ENCODE measurements at places on chromosomes 1 and 21.

DNA sequence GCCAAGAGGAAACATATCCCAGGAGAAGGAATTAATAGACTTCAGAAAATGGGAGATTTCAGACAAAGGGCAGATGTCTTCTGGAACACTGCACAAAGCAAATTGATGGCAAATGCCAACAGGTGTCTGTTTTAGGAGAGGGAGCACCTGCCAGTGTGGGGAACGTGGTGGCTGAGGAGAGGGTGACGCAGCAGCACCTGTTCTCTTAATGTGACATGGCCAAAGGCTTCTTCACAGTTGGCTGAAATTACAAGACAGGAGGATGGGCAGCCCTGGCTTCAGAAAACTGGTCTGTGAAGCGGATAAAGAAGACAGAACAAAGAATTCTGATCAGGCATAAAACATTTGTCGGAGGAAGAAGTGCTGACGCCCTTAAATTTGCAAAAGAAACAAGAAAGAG, 178.7 kb upstream of the RUNX1 start:
- DNase-seq: no peak

DNA sequence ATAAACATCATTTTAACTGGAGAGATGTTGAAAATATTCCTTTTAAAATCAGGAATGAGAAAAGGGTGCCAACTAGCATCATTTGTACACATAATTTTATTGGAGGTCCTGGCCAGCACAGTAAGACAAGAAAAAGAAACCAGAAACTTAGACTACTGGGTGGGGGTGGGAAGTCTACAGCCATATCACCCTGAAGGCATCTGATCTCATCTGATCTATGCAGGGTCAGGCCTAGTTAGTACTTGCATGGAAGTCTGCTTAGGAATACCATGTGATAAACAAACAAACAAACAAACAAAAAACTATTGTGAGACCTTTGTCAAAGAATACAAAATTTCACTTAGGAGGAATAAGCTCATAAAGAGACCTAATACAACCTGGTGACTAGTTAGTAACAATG, 54.2 kb downstream of the EIF2B3 start:
- DNase-seq: peak; percentile 36

GRCh38 chr1:161374373-161374772, 6.7 kb upstream of the CFAP126 start:
- no peak for DNase-seq

- no peak for DNase-seq
These were observed 93.8 kb downstream of the RIPK4 start for GRCh38 chr21:41673071-41673470.

DNA sequence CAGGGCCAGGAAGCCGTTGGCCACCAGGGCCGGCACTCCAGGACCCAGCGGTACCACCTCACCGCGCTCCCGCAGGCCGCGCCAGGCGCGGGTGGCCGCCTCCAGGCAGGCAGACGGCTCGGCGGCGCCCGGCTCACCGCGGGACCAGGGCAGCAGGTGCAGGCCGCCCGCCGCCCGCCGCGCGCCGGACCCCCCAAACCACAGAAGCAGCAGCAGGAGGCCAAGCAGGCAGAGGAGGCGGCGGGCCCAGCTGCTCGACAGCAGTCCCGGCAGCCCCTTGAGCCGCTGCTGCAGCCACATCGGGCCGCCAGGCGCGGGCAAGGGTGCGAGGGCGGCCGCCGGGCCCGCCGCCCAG, 312 bp downstream of the KIAA2013 start:
- no peak for DNase-seq

GRCh38 chr1:64727861-64728260, 17.0 kb upstream of the RAVER2 start:
- DNase-seq: no peak

DNA sequence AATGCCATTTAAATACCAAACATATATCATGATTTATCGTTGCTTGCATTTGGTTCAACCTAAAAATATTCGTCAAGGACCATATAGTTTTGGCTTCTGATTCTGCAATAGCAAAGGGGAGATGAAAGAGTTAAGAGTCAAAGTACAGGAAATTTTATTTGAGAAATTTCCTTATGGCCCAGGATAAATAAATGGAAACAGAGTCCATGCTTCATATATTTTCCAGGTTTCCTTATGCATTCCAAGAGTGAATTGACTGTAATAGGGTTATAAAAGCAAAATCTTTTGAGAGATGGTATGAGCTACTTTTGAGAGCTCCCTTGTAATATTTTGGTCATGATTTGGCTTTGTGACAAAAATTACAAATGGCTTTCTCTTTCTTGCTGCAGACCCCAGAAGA, 140.1 kb downstream of the HMCN1 start:
- DNase-seq: no peak

GRCh38 chr1:38151399-38151798, 104.8 kb upstream of the POU3F1 start:
- DNase-seq: no peak

DNA sequence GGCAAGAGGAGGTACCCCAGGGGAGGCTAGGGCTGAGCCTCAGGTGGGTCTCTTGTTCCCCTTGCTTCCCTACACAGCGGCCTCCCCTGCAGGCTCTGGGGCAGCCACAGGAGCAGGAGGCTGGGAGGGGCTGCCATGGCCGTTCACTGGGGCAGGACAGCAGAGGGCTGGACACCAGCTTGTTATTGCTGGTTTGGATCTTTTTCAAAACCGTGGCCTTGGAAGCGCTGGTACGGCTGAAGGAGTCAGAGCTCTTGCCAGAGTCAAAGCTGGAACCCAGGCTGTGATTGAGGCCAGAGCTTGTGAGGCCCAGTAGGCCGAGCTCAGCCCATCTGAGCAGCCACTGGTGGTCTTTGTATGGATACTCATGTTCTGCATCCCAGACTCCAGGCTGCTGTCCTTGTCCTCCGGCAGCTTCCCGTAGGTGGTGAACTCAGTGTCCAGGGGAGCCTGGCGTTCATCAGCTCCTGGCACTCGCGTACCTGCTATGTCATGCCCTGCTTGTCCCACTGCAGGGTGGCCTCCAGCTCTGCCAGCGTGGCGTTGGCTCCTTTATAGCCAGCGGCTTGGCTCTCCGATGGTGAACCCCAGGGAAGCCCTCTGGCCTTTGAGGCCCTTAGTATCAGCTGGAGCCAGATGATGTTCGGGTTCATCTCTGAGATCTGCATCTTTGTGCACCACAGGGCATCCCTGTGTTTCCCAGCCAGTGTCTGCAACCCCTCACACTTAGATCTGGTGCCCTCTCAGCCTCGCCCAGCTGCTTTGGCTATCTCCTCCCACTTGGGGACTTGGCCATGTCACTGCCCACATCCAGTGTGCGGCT, 40.3 kb upstream of the THEM4 start:
- DNase-seq: no peak

GRCh38 chr1:44696789-44697345, 22.4 kb downstream of the ARMH1 start:
- DNase-seq: no peak

GRCh38 chr1:244820131-244820530, 15.3 kb upstream of the COX20 start:
- DNase-seq: peak; percentile 69

GRCh38 chr1:110298991-110299390, 40.2 kb upstream of the RBM15 start:
- no peak for DNase-seq

- DNase-seq: no peak
These were observed 785.2 kb upstream of the B3GALT2 start for GRCh38 chr1:193971595-193971994.

DNA sequence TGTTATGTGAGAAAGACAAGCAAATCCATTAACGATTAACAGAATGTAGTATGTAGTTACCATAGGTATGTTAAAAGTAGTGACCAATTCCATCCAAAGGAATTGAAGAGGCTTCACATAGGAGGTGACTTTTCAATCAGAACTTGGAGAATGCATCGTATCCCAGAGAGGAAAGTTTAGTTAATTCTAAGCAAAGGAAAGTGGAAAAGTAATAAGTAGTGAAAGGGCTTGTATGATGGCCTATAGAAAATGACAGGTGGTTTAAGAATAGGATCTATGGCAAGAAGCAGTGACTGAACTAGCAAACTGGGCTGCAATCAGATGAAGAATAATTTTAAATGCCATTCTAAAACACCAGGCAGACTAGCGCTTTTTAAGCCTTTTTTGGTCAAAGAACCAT, 16.6 kb downstream of the SCMH1 start:
- no peak for DNase-seq

DNA sequence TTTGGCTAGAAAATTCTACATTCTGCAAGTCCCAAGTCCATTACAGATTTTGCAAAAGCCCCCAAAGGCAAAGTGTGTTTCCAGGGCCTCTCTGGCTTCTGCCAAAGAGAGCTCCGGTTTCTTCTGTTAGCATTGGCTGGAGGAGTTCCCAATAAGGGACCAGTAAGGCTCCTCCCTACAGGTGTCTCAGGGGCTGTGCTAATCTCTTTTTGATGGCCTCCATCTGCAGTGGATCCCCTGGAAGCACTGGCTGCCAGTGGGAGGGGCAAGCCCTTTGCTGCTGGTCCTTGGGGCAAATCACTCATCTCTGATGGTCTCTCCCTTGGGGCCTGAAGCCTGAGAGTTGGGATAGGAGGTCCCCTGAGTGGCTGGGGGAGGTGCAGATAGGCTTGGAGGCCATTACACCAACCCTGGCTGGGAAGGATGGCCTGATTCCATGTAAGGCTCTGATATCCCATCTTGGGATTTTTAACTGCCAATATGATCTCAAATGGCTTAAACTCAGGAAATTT, 89.1 kb upstream of the USP24 start:
- peak; percentile 28 for DNase-seq

GRCh38 chr1:230425252-230426091, 660 bp downstream of the PGBD5 start:
- DNase-seq: no peak

- DNase-seq: no peak
These were observed 9.0 kb downstream of the IFNAR2 start for GRCh38 chr21:33238565-33239255.

DNA sequence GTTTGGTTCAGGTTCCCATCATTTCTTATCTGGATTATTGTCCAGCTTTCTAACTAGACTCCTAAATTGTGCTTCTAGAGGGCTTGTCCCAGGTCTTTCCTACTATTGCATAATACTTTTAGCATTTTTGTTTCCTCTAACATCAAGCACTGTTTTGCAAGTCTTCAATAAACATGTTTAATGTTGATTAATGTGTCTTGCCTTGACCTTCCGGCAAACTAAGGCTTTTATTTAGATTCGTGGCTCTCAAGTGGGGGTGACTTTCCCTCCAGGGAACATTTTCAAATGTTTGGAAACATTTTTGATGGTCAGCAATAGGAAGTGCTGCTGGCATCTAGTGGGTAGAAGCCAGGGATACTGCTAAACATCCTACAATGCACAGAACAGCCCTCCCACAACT, 90.7 kb downstream of the RPE65 start:
- DNase-seq: no peak

DNA sequence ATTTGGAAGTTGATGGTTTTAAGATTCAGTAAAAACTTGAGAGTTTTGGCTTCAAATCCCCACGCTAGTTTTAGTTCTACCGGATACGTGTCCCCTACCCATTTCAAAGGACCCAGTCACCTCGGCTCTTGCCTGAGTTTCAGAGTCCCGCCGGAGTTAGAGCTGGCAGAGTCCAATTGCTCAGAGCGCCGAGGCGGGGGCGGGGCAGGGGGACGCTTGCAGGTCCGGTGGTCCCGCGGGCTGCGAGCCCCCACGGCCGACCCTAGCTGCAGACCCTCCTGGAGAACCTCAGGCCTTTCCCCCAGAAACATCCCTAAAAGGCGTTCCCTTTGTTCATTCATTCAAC, 765 bp upstream of the VPS45 start:
- peak; percentile 85 for DNase-seq

- DNase-seq: no peak
These were observed 5.5 kb upstream of the IFNGR2 start for GRCh38 chr21:33397717-33398116.

GRCh38 chr1:184685116-184685515, 69.5 kb downstream of the EDEM3 start:
- DNase-seq: no peak

- no peak for DNase-seq
These were observed 17.4 kb upstream of the ARHGEF10L start for GRCh38 chr1:17521946-17522612.

All from mesendoderm (in vitro differentiated cells).